ENCODE measurements at places on chromosomes 7 and 10.
A peak's percentile ranks its signal among the peaks of the same experiment; 100 is the strongest.

DNA sequence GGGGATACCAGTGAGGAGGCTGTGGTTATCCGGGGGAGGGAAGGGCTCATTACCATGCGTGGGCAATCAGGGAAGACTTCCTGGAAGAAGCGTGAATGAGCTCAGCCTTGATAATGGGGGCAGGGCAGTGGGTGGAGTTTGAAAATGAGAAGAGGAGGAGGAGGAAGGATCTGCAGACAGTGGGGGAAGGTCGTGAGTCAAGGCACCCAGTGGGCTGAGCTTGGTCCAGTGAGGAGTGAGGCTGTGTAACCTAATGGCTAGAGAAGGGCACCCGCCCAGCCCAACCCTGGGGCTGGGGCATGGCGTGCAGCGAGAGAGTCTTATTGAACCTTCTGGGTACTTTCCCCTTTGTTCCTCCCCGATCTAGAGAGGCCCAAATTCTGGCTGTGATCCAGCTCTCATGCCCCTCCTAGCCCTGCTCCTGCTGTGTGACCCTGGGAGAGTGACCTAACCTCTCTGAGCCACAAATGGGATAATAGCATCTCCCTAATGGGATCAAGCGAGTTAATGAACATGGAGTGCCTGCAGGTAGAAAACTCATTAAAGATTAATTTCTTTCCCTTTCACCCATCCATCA, 31.5 kb downstream of the CLIP2 start:
- DNase-seq: no peak

DNA sequence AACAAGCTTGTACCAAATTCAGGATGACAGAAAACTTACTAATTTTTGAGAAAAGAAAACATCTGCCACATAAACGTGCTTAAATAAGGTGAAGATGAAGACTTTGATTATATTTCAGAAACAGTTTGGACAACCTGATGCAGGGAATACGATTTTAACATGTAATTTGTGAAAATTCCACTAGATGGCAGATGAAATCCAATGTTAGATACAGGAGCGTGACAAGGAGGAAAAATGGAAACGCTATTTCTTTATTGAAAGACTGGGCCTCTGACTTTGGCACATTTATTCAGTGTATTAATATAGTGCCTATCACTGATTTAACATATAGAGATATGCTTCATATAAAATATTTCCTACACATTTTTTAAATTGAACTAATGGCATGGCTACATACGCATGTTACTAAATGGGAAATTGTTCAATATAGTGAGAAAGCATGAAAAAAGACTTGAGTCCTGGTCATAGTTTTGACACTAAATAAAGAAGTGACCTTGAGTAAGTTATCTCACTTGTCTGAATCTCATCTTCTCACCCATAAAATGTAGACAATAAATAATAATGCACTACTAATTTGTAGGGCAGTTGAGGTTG, 60.7 kb downstream of the CD36 start:
- peak; percentile 36 for DNase-seq

DNA sequence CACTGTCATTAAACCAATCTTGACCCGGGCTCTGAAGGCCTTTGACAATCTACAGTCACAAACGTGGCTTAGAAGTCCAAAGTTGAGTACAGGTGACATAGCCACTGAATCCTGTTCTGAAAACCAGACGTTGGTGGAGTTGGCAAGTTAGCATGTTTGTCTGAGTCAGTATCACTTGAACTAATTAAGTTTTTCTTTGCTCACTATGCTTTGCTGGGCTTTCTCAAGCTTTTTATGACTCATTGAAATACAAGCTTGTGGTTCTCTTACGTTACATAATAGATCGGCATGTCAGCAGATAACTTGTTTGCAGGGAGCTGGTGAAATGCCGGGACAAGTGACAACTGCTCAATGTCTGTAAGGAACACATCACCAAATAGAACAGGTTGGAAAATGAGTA, 53.8 kb downstream of the ARL5B start:
- no peak for DNase-seq

GRCh38 chr10:75639736-75640135, 208.3 kb downstream of the LRMDA start:
- DNase-seq: no peak

DNA sequence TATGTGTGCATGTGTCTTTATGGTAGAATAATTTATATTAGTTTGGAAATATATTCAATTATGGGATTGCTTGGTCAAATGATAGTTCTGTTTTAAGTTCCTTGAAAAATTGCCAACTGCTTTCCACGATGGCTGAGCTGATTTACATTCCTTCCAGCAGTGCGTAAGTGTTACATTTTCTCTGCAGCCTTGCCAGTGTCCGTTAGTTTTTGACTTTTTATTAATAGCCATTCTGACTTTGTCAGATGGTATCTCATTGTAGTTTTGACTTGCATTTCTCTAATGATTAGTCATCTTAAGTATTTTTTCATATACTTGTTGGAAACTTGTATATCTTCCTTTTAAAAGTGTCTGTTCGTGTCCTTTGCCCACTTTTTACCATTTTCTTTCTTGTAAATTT, 434.2 kb upstream of the POT1 start:
- no peak for DNase-seq

GRCh38 chr7:42913591-42913990, 1.7 kb upstream of the C7orf25 start:
- no peak for DNase-seq

- no peak for DNase-seq
Measured at GRCh38 chr7:123773481-123773880, 24.7 kb upstream of the WASL start.

- no peak for DNase-seq
Measured at GRCh38 chr10:18501198-18501597, 150.2 kb downstream of the NSUN6 start.

DNA sequence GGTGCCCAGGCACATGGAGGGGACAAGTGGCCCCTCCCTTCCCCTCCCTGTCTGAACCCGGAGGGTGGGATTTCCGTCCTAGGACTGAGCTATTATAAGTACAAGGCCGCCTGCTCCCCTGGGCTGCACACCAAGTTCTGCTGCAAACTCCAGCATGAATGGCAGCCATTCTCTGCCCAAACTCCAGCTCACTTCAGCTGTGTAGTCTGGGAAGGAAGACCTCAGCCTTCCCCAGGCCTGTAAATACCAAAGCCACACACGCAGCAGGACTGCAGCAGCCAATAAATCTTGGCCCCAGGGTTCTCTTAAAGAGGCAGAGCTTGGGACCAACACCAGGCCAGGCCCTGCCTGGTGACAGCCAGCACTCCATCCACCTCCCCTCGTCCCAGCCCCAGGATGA, 291.3 kb upstream of the ZMIZ1 start:
- no peak for DNase-seq

GRCh38 chr7:157233677-157234076, 95.0 kb downstream of the UBE3C start:
- no peak for DNase-seq

Data from thymus (tissue), 14 donors.